ENCODE measurements at places on chromosomes 3 and 15.

GRCh38 chr15:57597431-57597830 is 5.7 kb downstream of the MYZAP start:
- no peak for DNase-seq

GRCh38 chr3:169607949-169608348 is 55.6 kb downstream of the MECOM start:
- DNase-seq = no peak

DNA sequence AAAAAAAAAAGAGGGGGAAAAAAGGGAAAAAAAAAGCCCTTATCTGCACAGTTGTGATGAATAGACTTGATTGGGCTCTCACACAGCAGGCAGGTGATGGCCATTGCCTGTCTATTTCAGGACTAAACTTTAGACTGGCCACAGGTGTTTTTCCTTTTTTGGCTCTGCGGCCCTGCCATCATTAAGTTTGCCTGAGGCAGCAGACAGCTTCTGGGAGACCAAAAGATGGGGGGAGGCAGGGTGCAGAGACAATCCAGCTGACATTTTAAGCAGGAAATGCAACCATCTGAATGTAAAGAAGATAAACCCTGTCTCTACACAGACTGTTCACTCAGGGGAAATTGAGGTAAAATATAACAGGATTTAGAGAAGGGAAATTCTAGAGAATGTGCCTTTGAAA is 295.0 kb upstream of the KCNH8 start:
- peak; percentile 82 for DNase-seq

DNA sequence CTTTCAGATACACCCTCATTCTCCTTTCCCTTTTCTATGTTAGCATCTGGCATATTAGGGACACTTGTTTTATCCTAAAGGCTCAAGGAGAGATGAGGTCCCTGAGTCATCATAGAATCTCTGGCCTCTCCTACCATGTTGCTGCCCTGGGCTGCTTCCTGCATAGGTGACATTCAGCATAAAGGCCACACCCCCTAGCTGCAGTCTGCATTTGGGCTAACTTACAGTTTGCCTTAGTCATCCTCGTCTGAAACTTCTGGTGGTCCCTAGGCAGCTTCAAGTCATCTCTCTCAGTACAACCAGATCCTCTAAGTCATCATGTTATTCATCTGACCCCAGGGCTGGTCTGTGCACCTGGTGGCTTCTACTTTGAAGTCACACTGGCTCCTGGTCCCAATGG is 982.7 kb upstream of the NR2F2 start:
- no peak for DNase-seq

GRCh38 chr3:193775421-193776077 is 182.5 kb downstream of the OPA1 start:
- no peak for DNase-seq

DNA sequence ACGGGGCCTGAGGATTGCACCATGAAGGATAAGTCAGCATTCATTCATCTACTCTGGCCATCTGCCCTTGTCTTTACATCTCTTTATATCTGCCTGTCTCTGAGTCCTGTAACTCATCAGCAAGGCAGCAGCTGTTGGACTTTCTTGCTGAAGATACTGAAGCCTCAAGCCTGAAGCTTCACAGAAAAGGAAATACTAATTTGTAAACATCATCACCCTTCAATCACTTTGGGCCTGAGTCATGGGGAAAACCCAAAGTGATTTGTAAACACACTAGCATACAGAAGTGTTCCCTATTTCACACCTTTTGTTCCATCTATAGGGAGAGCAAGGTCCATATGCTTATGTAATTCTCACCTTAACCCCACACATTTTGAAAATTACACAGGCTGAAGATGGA is 928.2 kb downstream of the EPHA3 start:
- DNase-seq = no peak

GRCh38 chr15:70322051-70322668 is 224.4 kb upstream of the TLE3 start:
- no peak for DNase-seq

All from RPMI8226 (cell line).